AG20443 (cell line): ENCODE measurements at places on chromosomes 2 and 18.

DNA sequence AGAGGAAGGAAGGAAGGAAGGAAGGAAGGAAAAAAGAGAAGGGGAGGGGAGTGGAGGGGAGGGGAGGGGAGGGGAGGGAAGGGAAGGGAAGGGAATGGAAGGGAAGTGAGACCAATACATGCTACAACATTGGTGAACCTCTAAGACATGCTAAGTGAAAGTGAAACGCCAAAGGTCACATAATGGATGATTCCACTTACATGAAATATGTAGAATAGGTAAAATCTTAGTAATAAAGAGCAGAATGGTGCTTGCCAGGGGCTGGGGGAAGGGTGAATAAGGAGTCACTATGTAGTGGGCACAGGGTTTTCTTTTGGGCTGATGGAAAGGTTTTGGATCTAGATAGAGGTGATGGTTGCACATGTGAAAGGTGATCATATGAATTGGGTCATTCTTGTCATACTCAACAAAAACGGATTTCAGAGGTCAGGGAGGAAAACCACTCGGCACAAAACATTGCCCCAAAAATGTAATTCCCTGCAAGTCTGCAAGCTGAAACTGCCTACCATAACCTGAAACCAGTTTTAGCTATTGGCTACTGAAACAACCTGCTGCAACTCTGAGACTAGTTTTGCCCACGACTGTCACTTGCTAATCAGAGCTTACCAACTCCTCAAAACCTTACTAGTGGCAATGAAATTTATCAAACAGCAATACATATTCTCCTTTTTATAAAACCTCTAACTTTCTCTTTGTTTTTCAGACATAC lies 59.2 kb downstream of the CCDC141 start:
- no peak for DNase-seq

- DNase-seq, result no peak
Observed at GRCh38 chr18:44741511-44741910, 60.8 kb downstream of the SETBP1 start.

GRCh38 chr2:165450156-165450555 lies 19.3 kb upstream of the CSRNP3 start:
- DNase-seq, result no peak

- peak; percentile 83 for DNase-seq
Observed at GRCh38 chr2:73870084-73870483, 22.7 kb upstream of the ACTG2 start.

- no peak for DNase-seq
Observed at GRCh38 chr2:158484892-158485556, 28.3 kb downstream of the PKP4 start.

- no peak for DNase-seq
Observed at GRCh38 chr2:3263487-3263886, 114.1 kb downstream of the EIPR1 start.

GRCh38 chr2:113134717-113135116 lies 7.3 kb downstream of the IL1RN start:
- no peak for DNase-seq

- peak; percentile 38 for DNase-seq
Observed at GRCh38 chr2:234378440-234378839, 118.4 kb downstream of the ARL4C start.

GRCh38 chr2:231820786-231821303 lies 34.6 kb downstream of the COPS7B start:
- no peak for DNase-seq

GRCh38 chr2:119756837-119757236 lies 2.9 kb upstream of the PTPN4 start:
- peak; percentile 64 for DNase-seq

DNA sequence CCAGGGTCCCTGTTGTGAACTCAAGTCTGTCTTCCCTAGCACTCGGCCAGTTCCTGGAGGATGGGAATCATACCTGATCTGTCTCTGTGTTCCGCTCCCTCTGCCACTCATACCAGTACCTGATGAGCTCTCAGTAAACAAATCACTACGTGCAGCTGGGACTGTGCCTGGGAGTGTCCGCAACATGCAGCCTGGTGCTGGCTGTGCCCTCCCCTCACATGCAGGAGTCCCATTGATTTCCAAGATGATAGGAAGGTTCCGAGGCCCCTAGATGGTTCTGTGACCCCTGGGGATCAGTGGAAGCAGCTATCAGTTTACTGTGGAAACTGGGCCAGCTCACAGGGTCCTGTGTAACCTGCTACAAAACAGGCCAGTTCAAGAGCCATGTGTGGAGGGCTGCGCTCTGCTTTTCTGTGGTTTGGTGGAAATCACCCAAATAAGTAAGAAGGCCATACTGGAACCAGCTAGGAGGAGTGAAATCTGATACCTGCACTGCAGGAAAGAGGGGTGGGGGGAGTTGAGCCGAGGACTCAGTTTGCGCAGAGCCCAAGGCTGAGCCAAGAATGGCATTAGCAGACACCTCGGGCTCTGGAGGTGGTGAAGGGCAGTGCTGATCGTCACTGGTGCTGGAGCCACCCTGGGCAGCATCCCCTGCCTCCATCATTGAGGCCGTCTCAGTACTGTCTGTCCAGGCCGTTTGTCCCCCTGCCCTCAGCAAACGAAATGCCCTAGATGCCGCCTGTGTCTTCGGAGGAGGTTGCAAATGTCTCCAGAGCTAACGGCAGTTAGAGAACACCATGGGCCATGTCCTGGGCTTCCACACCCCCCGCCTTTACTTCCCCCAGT lies 93.3 kb downstream of the KLHL29 start:
- no peak for DNase-seq

- DNase-seq, result no peak
Observed at GRCh38 chr18:37341473-37342086, 224.0 kb downstream of the CELF4 start.

GRCh38 chr18:77069482-77069881 lies 63.1 kb downstream of the MBP start:
- no peak for DNase-seq

DNA sequence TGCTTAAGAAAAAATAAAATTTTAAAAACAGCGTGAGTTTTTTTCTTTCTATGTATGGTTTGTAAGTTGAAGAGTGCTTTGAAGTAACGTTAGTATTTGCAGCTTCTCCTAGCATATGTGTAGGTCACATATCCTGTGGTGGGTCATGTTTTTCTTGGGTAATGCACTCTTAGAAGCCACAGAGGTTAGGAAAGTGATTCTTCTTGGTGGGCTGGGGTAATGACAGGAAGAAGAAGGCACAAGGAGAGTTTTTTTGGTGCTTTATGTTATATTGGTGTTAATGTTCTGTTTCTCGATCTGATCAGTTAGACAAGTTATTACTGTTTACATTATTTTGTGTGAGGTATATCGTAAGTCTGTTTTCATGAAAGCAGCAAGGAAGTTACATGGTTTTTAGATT lies 109.0 kb downstream of the ICA1L start:
- DNase-seq, result no peak

- DNase-seq, result no peak
Observed at GRCh38 chr2:120959426-120959825, 223.8 kb downstream of the GLI2 start.

- no peak for DNase-seq
Observed at GRCh38 chr2:121034551-121034950, 250.5 kb downstream of the TFCP2L1 start.

- DNase-seq, result no peak
Observed at GRCh38 chr18:34128436-34128835, 96.3 kb downstream of the NOL4 start.

DNA sequence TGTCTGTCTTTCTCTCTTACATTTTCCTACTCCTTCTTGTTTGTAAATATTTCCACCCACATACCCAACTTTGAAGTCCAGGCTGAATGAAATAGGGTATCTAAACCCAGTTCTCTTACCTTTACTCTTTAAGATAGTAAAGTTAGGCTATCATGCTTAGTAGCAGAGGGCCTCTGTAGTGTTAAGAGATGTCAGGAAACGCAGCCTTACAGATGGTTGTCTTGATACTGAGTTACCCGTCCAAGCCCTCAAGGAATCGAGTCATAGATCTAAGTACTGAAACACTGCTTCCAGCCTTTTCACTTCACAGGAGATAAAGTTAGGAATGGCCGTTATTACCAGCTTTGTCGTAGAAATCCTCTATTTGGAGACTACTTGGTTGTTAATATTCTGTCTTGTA lies 24.3 kb downstream of the MRPS9 start:
- no peak for DNase-seq

DNA sequence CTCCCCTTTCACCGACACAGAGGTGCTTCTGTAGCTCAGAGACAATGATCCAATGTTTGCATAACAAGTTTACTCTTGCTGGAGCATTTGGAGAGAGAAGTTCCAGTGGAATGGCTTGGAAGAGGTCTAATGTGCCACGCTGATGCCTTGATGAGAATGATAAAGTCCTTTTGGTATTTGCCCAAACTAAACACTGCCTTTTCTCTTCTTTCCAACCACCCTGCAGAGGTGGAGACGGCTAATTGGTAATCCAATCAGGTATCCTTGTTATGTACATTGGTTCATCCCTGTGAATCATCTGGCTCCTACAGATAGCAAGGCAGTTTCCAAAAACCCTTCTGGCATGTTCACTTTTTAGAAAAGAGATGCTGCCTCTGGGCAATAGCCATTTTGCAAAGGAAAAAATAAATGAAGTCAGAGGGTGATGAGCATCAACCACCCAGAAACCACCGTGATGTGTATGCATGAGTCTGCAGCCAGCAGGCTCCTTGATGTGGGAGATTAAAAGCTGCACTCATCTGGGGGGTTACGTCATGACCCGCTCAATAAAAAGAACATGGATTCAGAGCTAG lies 40.6 kb downstream of the KIAA2012 start:
- DNase-seq, result peak; percentile 67

DNA sequence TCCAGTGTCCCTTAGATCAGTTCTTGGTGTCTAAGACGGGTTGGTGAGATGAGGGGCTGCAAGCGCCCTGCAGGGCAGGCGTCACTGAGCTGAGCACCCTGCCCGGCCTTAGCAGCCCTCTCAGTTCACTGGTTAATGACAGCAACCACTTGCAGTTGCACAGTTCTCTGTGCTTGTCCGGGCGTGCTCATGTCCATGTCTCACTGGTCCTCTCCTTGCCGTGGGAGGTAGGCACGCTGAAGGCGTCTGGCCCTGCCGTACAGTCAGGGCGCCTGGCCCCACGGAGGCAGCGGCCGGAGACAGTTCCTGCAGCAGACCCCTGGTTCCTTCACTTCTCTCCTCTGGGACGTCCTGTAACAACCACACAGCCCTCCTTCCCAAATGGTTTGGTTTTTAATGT lies 75.3 kb downstream of the ARHGEF4 start:
- DNase-seq, result no peak

GRCh38 chr2:100755441-100755840 lies 64.5 kb upstream of the NPAS2 start:
- DNase-seq, result no peak

DNA sequence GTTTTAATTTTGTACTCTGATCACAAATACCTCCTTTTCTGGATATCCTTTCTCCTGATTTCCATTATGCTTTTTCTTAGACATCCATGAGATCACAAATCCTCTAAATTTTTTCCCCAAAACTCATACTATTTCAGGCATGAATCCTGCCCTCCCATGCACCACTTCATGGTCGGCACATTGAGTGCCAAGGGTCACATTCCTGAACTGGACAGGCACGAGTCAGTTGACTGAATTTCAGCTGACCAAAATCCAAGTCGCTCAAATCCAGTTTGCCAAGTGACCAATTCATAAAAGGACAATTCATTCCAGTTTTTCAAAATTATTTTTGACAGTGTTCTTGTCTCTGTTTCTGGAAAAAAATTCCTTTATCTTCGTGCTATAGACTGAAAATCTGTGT lies 22.1 kb downstream of the DYNAP start:
- DNase-seq, result no peak

DNA sequence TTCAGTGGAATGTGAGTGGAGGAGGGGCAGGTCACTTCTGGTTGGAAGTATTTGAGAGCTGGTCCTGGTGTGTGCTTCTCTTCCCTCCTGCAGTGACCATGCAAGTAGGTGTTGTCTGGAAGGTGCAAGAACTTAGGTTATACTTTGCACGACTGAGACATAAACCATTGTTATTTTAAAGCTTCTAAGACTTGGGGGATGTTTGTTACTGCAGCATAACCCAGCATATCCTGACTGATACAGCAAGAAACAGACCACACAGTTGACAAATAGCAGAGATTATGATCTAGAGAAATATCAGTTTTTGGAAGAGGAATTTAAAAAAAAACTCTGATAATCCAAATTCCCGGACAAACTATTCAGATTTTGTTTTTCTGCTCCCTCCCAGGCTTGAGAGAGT lies 130.8 kb downstream of the ACTR3 start:
- no peak for DNase-seq

DNA sequence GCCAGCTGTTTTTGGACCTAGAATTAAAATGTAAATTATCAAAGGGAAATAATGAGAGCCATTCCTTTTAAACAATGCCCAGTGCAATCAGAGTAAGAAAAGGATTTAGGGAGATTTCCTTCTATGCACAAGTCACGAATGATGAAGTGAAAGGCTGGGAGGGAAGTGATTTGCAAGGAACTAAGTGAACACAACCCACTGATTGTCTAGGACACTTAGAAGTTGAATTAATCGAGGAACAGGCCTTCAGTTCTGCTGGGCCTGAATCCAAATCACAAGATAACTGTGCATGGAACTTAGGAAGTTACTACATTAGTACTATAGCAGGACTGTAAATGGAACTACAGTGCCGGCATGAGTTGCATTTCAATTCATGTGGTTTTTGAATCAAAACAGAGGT lies 17.7 kb downstream of the MAP2 start:
- DNase-seq, result no peak

DNA sequence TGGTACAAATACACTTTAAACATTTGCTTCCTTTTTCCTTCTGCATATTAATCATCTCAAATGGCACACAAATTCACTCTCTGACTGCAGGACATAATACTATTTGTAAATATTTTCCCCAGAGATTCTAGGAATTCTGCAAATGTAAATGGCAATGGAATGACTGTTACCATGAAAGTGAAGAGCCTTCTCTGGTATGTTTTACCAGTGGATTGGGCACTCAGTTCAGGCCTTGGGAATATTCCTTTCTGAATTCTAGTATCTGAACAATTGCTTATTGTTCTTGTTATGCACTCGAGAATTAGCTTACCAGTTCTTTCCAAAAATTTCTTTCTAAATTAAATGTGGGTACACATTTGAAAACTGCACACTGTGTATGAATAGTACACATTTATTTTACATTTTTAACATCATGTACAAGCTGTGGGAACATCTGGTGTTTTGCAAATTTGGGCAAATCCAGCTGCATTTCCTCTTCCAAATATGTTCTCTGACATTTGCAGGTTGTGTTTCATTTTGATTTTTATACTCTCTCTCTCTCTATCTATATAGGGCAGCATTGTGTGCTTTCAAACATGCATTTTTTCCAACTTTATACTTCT lies 289.1 kb downstream of the NBAS start:
- peak; percentile 56 for DNase-seq
